Iris pigment epithelial cell (primary cell): ENCODE measurements at places on chromosomes 2 and 18.
A peak's percentile ranks its signal among the peaks of the same experiment; 100 is the strongest.

- peak; percentile 52 for DNase-seq
These were observed 1.1 kb upstream of the FN1 start for GRCh38 chr2:215436705-215437565.

DNA sequence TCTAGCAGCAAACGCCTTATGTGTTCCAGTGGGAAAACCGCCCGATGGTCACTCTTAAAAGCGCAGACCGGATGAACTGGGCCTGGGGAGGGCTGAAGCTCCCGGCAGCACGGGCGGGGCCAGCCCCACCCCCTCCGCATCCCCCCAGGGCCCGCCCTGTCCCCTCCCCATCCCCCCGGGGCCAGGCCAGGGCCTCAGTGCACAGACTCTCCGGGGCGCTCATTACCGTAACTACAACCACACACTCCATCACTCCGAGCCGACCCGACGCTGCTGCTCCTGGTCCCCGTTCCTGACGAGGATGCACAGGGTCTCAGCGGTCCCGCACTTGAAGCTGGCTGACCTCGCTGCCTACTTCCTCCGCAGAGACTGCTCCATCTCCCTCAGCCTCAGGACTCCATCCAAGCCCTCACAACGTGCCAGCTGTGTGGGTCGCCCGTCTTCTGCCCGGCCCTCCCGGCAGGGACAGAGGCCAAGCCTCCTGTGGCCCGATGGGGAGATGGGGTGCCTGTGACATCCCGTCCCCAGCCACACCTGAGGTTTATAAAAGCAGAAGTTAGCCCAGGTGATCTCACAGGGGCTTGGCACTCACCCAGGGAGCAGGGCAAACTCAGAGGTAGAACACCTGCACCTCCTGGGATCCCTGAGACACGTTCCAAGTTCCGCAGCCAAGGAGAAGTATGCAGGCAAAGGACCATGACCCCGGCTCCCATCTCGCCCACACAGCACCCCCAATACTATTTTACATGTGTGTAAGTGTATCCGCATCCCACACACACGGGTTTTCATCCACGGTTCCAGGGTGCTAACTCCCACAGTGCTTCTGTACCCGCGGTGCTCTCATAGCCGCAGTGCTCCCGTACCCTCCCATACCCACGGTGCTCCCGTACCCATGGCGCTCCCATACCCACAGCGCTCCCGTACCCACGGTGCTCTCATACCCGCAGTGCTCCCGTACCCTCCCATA, 36.0 kb downstream of the SLC66A2 start:
- DNase-seq = no peak

DNA sequence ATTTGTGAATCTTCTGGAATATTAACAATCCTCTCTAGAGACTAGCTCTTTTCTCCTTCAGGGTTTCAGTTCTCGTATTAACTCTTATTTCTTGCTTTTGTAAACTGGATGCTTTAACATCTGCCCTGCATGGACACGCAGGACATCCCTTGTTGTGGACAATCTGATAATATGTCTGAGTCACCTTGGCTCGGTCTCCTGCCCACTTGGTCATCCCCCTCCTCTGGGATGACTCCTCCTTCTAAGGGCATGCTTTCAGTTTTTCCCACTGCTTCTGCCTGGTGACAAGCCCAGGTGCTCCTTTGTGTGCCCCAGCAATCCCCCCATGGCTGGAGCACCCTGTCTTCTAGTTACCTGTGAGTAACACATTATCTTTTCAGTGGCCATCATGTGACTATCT, 460.5 kb downstream of the DSC3 start:
- no peak for DNase-seq

- no peak for DNase-seq
These were observed 50.9 kb downstream of the CACNB4 start for GRCh38 chr2:152047824-152048471.

DNA sequence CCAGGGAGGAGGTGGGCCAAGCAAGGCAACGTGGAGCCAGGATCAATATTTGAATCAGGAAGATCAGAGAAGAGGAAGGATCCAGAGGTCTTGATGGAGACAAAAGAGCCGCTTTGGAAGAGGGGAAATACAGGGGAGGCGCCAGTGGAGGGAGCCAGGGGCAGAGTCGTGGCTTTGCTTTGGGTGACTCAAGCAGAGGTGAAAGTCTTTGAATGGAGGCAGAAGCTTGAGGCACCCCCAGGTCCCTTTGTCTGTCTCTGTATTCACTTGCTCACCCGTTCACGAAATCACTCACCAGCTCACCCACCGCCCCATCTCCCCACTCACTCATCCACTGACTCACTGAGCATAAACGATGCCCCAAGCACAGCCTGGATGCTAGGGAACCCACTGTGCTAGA, 134.1 kb downstream of the ACOXL start:
- no peak for DNase-seq

- DNase-seq = peak; percentile 50
These were observed 14.5 kb upstream of the KIF3C start for GRCh38 chr2:25996844-25997243.

DNA sequence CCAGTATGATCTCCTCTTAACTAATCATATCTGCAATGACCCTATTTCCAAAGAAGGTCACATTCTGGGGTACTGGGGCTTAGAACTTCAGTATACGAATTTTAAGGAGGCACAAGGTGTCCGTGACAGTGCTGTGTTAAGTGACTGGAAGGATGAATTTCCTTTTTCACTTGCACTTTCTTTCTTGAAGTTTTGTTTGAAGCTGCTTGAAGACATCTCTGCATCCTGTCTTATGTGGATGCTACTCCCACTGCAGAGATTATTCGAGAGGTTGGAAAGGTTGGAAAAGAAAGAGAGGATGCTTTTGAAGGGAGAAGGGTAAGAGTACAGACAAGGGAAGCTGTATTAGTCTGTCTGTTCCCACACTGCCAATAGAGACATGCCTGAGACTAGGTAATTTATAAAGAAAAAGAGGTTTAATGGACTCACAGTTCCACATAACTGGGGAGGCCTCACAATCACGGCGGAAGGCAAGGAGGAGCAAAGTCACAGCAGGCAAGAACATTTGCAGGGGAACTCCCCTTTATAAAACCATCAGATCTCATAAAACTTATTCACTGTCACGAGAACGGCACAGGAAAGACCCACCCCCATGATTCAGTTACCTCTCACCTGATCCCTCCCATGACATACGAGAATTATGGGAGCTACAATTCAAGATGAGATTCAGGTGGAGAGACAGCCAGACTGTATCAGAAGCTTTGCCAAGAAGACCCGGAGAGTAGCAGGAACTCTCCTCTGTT, 3.6 kb upstream of the RNF144A start:
- no peak for DNase-seq

DNA sequence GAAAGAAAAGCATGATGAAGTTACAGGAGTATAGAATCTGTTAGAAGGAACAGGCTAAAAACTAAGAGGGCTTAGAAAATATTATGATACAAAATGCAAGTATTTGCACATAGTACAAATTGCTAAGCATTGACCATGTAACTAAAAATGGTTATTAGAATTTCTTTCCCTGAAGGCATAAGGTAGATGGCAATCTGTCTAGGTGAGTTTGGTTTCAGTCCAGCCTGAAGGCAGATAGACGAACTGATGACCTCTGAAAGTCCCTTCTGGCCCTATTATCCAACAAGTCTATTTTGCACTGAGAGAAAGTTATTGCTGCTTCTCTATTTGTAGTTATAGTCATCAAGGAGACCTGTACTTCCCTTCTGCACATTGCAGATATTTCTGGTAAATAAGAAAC, 663.5 kb downstream of the LRP1B start:
- DNase-seq = no peak

- DNase-seq = no peak
These were observed 745 bp upstream of the BZW1 start for GRCh38 chr2:200810998-200811332.

GRCh38 chr2:152093464-152093863, 5.4 kb downstream of the CACNB4 start:
- no peak for DNase-seq

GRCh38 chr18:69664399-69664798, 263.7 kb downstream of the DOK6 start:
- no peak for DNase-seq

DNA sequence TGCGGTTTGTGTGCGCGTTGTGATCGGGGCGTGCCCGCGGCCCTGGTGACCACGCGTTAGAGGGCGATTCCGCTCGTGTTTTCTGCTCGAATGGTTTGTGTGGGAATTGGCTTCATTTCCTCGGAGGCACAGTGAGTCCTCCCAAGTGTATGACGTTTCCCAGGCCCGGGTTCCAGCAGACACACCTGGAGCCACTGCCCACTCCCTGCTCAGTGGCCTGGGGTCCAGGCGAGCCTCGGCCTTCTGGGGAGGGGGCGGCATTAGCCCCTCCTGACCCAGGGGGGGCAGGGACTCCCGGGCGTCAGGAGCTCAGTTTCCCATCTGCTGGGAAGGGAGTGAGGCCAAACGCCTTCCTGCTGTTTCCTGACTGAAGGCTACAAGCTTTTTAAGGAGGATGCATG, 92.1 kb downstream of the NFATC1 start:
- no peak for DNase-seq

GRCh38 chr2:150586858-150587257, 99.4 kb upstream of the RND3 start:
- peak; percentile 80 for DNase-seq

GRCh38 chr2:118618279-118618678, 229.2 kb downstream of the EN1 start:
- DNase-seq = no peak
